ENCODE measurements at places on chromosomes 1 and 21. TPM values are rescaled to one million over a fixed set of nuclear protein-coding genes. Genes with fewer than 3 reads are reported as not detected.

DNA sequence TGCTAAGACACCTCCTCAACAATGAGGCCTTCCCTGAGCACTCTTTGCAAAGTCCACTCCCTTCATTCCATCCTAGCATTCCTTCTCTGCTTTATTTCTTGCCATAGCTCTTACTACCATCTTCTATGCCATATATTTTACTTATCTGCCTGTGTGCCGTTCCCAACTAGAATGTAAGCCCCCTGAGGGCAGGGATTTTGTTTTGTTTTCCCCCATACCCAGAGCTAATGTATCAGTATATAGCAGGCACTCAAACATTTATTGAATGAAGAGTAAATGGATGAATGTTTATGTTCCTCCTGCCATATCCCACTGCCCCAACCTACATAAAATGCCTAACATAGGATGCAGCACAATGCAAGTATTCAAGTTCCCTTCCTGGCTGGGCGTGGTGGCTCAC is 14.9 kb upstream of the PPP1R15B start:
- DNase-seq: no peak
- H3K4me1 ChIP-seq: peaks cover 4% of the 10 kb centered on the region
- no peaks in the 10 kb centered on the region for H3K27me3 ChIP-seq
- no peak overlapping the region for H3K4me3 ChIP-seq
- H3K27ac ChIP-seq: no peak overlapping the region

DNA sequence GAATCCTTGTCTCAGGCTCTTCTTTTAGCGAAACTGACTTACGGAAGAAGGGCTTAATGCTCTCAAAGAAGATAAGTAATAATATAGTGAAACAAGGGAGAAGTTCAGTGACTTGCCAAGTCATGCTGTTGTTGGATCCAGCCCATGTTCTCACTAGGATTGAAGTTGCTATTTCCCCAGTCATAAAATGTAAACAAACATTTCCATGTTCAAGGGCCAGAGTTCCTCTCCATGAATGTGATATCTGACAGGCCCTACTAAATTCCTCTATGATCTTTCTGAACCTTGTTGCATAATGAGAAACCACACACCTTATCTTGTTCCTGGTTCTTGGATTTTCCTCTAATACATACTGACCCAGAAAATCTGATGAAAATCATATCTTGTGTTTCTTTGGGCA is 876.5 kb upstream of the B3GALT2 start:
- H3K27ac ChIP-seq: no peak overlapping the region
- no peak for DNase-seq
- H3K4me3 ChIP-seq: no peak overlapping the region
- no peaks in the 10 kb centered on the region for H3K36me3 ChIP-seq

The CR1L gene
- polyA plus RNA-seq: not detected

The CD52 gene
- 1.6 TPM for polyA plus RNA-seq

The SAMD13 gene
- polyA plus RNA-seq: 0.34 TPM

DNA sequence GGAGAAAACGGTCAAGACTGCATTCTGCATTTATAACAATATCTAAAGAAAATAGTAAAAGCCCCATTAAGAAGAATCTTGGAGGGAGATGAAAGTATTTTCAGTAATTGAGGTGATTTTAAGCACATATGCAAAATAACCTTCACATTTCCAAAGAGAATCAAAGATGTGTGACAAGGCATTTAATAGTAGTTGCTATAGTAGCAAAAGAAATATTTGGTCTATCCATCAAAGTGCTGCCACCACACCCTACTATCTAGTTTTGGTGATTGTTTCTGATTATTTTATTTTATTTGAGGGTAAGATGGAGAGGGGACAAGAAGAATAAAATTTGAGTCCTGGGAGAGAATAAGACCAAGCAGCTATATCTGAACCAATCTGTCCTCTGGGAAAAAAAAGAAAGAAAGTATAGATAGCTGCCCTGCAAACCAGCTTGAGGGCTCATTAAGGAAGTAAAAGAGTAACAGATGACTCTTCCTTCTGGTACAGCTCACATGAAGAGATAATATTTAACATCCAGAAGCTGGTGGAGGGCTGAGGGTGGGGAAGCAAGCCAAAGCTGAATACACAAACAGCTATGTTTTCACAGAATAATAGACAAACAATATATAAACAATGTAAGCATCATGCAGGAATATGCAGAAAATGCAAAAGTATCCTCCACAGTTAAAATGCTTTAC is 47.2 kb upstream of the RASAL2 start:
- no peaks in the 10 kb centered on the region for H3K27me3 ChIP-seq
- H3K27ac ChIP-seq: no peak overlapping the region
- H3K4me3 ChIP-seq: no peak overlapping the region
- DNase-seq: no peak
- H3K36me3 ChIP-seq: no peaks in the 10 kb centered on the region
- no peaks in the 10 kb centered on the region for H3K4me1 ChIP-seq
